ENCODE measurements at places on chromosomes 12 and 14. TPM values are rescaled to one million over a fixed set of nuclear protein-coding genes. Genes with fewer than 3 reads are reported as not detected.

Gene CD163
- 72.0 TPM for polyA plus RNA-seq

Gene CCDC177
- polyA plus RNA-seq = not detected

Gene CLEC9A
- 1.5 TPM for polyA plus RNA-seq

Gene RNF212B
- polyA plus RNA-seq = not detected

Gene INSM2
- not detected for polyA plus RNA-seq

Gene APOF
- polyA plus RNA-seq = not detected

Gene P3H3
- polyA plus RNA-seq = 1.2 TPM
